T-helper 2 cell treated with Interferon-gamma antibody and Interleukin-4, amounts not matched to agents 5 μg/mL and 100 μg/mL, for 36 hours (primary cell): ENCODE measurements at places on chromosomes 4 and X.

- DNase-seq: no peak
- peaks cover 32% of the 10 kb centered on the region for H3K36me3 ChIP-seq
- no peak overlapping the region for H3K4me3 ChIP-seq
- peaks cover 10% of the 10 kb centered on the region for H3K4me1 ChIP-seq
- H3K27ac ChIP-seq: no peak overlapping the region
- H3K27me3 ChIP-seq: no peaks in the 10 kb centered on the region
Measured at GRCh38 chr4:158869001-158869400, 100.2 kb downstream of the FNIP2 start.

DNA sequence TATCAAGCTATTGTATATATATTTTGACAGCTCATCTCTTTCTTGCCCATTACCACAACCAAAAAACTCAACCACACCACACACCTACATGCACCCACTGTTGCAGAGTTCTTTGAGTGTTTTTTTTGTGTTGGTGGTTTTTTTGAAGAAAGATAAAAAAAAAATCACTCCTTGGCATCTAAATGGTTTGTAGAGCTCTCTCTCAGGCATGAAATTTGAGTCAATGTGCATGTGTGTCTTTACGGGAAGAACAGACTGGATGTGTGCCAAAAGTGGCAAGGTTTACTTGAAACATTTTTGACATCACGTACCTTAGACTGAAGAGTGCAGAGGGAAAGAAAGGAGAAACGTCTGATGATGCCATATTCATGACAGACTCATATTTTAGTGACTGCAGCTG, 154.2 kb downstream of the FHIP1A start:
- DNase-seq: no peak
- no peaks in the 10 kb centered on the region for H3K36me3 ChIP-seq
- no peak overlapping the region for H3K27ac ChIP-seq

DNA sequence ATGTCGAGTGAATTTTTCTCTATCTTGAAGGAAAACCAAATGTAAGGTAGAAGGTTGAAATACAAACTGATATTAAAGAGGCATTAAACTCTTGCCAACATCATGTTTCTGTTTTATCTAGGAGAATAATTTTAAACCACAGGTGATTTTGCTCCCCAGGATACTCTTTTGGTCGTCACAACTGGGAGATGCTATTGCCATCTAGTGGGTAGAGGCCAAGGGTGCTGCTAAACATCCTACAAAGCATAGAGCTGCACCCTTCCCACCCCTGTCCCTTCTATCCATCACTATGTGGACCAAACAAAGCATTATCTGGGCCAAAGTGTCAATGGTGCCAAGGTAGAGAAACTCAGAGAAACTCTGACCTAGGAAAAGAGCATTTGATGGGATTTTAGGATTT, 154.6 kb upstream of the MAGEB2 start:
- H3K27me3 ChIP-seq: no peaks in the 10 kb centered on the region
- no peak for DNase-seq
- H3K36me3 ChIP-seq: no peaks in the 10 kb centered on the region
- no peak overlapping the region for H3K27ac ChIP-seq
- H3K4me1 ChIP-seq: no peaks in the 10 kb centered on the region
- H3K4me3 ChIP-seq: no peak overlapping the region

DNA sequence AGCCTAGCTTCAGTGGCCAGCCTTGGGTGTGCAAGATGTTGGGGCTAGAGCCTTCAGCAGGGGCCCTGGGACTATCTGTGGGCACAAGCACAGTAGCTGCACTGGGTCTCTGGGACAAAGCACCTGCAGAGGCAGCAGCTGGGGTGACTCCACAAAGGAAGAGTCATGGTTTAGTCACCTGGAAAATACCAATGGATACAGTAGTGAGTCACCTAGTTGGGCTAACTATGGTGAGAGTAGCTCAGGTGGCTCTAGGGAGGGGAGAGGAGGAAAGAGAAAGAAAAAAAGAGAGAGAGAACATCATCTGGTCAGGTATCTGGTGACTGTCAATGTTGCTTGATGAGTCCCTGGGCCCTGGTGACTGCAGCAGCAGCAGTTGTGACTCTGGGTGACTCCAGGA, 72.9 kb upstream of the SPIN4 start:
- no peaks in the 10 kb centered on the region for H3K27me3 ChIP-seq
- no peak overlapping the region for H3K27ac ChIP-seq
- H3K4me3 ChIP-seq: no peak overlapping the region

GRCh38 chr4:159312236-159312635, 209.4 kb downstream of the RAPGEF2 start:
- no peak overlapping the region for H3K4me3 ChIP-seq
- H3K4me1 ChIP-seq: no peaks in the 10 kb centered on the region
- H3K27ac ChIP-seq: no peak overlapping the region
- no peak for DNase-seq

DNA sequence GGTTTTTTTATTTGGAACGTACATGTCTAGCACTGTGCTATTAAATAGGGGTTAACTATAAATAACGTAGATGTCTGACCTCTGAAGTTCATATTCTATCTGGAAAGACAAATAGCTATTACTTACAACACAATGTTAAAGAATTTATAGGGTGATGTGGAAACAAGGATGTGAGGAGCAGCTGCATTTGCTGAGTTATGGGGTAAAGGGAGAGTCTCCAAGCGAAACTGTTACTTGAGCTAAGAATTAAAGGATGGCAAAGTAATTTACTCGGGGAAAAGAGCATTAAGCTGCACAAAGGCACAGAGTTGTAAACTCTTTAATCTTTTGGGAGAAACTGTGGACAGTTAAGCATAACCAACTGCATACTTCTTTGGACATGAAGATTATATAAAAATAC, 117.7 kb downstream of the FSTL5 start:
- H3K4me3 ChIP-seq: no peak overlapping the region
- no peaks in the 10 kb centered on the region for H3K27me3 ChIP-seq
- H3K27ac ChIP-seq: no peak overlapping the region
- no peaks in the 10 kb centered on the region for H3K36me3 ChIP-seq

DNA sequence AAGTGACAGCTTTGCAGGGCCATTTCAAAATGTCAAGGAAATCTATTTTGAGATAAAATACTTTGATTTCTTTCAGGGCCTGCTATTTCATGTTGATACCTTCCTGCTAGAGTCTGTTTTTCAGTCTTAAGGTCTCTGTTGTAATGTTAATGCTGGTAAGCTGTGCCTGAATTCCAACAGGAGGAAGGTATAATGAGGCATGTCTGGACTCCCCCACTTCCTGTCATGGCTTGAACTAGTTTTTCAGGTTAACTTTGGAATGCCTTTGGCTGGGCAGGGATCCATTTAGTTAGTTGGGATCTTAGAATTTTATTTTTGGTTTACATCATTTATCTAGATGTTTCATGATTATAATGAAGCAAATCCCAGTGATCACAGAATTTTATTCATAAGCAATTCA, 279.0 kb downstream of the CFAP47 start:
- H3K4me3 ChIP-seq: no peak overlapping the region
- H3K36me3 ChIP-seq: no peaks in the 10 kb centered on the region
- no peaks in the 10 kb centered on the region for H3K4me1 ChIP-seq
- no peaks in the 10 kb centered on the region for H3K27me3 ChIP-seq

DNA sequence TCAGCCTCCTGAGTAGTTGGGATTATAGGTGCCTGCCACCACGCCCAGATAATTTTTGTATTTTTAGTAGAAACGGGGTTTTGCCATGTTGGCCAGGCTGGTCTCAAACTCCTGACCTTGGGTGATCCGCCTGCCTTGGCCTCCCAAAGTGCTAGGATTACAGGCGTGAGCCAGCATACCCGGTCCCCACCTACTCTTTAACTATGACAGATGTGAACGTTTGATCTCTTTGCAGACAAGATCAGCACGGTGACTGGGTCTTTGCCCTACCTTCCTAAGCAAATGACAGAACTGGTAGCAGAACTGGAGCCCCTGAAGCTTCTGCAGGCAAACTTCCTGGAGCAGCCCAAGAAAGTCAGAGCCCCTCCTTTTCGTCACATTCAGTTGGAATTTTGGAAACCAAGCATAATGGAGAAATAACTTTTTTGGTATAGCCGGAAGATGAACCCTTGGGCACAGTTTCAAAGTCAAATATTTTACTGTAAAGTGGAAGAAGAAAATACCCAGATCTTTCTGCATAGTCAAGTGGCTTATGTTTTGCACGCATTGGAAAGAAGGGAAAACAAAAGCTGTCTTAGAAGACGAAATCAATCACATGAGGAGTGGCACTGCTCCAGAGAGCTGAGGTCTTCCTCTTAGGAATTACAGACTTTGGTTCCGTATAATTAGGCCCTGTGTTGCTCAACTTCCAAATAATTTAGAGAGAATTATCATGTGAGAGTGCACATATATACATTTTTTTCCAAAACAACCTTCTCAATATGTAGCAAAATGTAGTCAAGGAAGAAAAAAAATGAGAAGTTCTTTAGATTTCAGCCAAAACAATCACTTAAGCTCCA, 90.6 kb downstream of the SORBS2 start:
- no peaks in the 10 kb centered on the region for H3K36me3 ChIP-seq
- H3K4me1 ChIP-seq: no peaks in the 10 kb centered on the region

- no peak overlapping the region for H3K4me3 ChIP-seq
- H3K36me3 ChIP-seq: no peaks in the 10 kb centered on the region
- H3K27ac ChIP-seq: no peak overlapping the region
- no peaks in the 10 kb centered on the region for H3K4me1 ChIP-seq
Measured at GRCh38 chrX:99777912-99778311, 632.2 kb downstream of the PCDH19 start.

DNA sequence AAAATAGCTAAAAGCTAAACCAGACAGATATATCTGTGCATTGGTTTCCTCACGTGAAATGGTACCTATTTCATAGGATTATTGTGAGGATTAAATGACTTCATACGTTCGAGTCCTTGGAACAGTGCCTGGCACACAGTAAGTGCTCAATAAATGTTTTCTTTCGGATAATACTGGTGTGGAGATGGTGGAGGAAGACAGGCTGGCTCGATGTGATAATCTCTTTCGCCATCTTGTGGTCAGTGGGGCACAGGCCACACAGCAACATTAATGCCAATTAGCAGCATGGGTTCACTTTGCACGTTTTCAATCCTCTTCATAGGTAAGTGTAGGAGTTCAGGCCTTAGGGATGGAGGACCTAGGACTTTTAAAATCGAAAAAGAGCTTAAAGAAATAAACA, 9.3 kb downstream of the PAGE4 start:
- no peak overlapping the region for H3K27ac ChIP-seq
- no peaks in the 10 kb centered on the region for H3K4me1 ChIP-seq
- H3K36me3 ChIP-seq: no peaks in the 10 kb centered on the region

DNA sequence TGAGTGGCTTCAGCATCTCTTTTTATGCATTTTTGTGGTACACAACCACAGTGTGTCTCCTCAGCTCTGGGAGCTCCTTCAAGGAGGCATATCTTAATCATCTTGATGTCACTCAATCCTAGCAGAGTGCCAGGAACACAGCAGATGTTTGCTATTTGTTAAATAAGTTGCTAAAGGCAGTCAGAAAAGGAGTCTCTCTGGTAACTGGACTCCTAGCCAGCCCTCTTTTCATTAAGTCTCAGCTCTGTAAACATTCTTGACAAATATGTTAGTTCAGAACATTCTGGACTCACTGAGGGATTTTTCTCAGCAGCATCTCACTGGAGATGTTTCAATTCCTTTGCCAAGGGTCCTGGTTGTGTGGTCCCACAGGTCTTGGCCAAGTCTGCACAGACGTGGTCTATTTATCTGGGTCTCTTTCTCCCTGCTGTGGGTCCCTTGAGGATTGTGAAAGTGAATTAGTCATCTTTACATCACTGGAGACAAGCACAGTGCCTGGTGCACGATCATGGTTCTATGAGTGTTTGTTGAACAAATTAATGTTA, 20.3 kb upstream of the FAM9C start:
- no peak overlapping the region for H3K27ac ChIP-seq
- H3K4me3 ChIP-seq: no peak overlapping the region
- no peaks in the 10 kb centered on the region for H3K27me3 ChIP-seq
- no peak for DNase-seq
- peaks cover 22% of the 10 kb centered on the region for H3K36me3 ChIP-seq
- H3K4me1 ChIP-seq: peaks cover 21% of the 10 kb centered on the region

- DNase-seq: no peak
- no peaks in the 10 kb centered on the region for H3K27me3 ChIP-seq
- H3K36me3 ChIP-seq: peaks cover 11% of the 10 kb centered on the region
- no peak overlapping the region for H3K27ac ChIP-seq
Measured at GRCh38 chrX:56805399-56805798, 76.4 kb downstream of the NBDY start.

DNA sequence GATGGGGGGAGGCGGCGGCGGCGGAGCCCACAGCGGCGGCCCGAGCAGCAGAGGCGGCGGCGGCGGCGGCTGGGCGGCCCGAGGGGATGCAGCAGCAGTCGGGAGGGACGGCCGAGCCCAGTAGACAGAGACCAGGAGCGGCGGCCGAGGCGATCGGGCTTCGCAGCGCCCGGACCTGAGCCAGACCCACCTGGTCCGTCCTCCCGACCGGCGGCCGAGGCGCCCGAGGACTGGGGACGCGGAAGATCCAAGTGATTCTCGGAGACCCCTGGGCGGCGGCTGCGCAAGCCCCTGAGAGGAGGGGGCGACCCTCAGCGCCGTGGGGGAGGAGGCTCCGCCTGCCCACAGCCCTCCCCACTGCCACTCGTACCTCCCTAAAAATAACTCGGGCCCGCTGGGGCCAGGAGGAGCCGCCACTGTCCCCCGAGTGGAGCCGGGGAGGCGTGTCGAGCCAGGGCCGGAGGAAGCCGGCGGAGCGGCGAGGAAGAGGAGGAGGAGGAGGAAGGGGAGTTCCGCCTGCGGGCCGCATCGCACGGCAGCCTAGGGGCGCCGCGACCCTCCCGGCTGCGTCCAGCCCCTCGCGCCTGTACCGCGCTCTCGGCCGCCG, 608 bp downstream of the RAPGEF2 start:
- peaks cover 26% of the 10 kb centered on the region for H3K27me3 ChIP-seq
- H3K27ac ChIP-seq: no peak overlapping the region
- no peak for DNase-seq
- peaks cover 2% of the 10 kb centered on the region for H3K36me3 ChIP-seq
- H3K4me1 ChIP-seq: peaks cover 48% of the 10 kb centered on the region

- no peak for DNase-seq
- H3K36me3 ChIP-seq: no peaks in the 10 kb centered on the region
- H3K27me3 ChIP-seq: no peaks in the 10 kb centered on the region
- H3K4me1 ChIP-seq: peaks cover 3% of the 10 kb centered on the region
- no peak overlapping the region for H3K4me3 ChIP-seq
- no peak overlapping the region for H3K27ac ChIP-seq
Measured at GRCh38 chr4:114015444-114015899, 36.0 kb upstream of the ARSJ start.

GRCh38 chr4:85779165-85779564, 304.2 kb downstream of the ARHGAP24 start:
- no peak overlapping the region for H3K4me3 ChIP-seq
- H3K4me1 ChIP-seq: no peaks in the 10 kb centered on the region
- no peaks in the 10 kb centered on the region for H3K36me3 ChIP-seq
- DNase-seq: no peak
- no peaks in the 10 kb centered on the region for H3K27me3 ChIP-seq
- H3K27ac ChIP-seq: no peak overlapping the region
